Frontal cortex (tissue), 4 donors: ENCODE measurements at places on chromosomes 3 and 15. TPM values are rescaled to one million over a fixed set of nuclear protein-coding genes. Genes with fewer than 3 reads are reported as not detected.

The EFCC1 gene
- 0.41 TPM for total RNA-seq

The UBAP1L gene
- total RNA-seq = 2.0 TPM

The GNB4 gene
- 163 TPM for total RNA-seq

The SPINT1 gene
- 1.6 TPM for total RNA-seq

The BAHD1 gene
- 7.3 TPM for total RNA-seq

The GOLGA8O gene
- under 0.01 TPM for total RNA-seq

The TF gene
- total RNA-seq = 4.1 TPM
